Peyer's patch (tissue), 4 donors: ENCODE measurements at places on chromosomes 12 and 14. TPM values are rescaled to one million over a fixed set of nuclear protein-coding genes. Genes with fewer than 3 reads are reported as not detected.

KCNC2 gene
- not detected for total RNA-seq

NFATC4 gene
- total RNA-seq: 52.0 TPM

CAPS2 gene
- 11.6 TPM for total RNA-seq

DCAF5 gene
- 44.1 TPM for total RNA-seq
